Renal cortical epithelial cell (primary cell): ENCODE measurements at places on chromosomes 7 and 10. TPM values are rescaled to one million over a fixed set of nuclear protein-coding genes. Genes with fewer than 3 reads are reported as not detected.

FAM25G gene
- not detected in 2 replicates for total RNA-seq

TMEM130 gene
- 0.60 TPM in 1 of 2 replicates, not detected in the other for total RNA-seq

- no peak for DNase-seq
These were observed 211.2 kb downstream of the JAZF1 start for GRCh38 chr7:27969346-27969745.

DNA sequence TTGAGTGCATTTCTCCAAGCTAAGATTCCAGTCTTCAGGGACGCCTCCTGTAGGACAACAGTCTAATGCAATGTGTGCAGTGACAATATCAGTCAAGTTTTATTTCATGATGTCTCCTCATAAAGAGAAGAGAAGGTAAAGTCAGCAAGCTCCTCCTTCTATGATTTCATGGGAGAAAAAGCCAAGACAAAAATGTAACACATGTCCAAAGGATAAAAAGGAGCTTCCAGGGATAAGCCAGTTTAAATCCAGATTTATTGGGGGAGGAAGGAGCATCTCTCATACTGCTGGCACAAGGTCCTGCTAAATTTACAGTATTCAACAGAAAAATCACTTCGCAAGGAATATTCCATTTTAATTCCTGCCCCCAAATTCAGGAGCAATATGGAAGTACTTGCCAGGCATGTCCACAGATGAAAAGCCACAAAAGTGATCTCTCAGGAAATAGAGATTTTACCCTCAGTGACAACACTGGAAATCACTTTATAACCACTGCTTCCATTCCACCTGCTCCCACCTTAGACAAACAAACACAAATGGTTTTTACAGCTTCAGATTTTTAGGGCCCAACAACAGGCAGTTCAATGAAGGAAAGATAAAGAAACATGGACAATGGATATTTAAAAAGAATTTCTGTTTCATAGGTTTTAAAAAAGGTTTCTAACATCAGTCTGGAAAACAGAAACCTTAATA, 677.5 kb upstream of the C7orf33 start:
- no peak for DNase-seq

DNA sequence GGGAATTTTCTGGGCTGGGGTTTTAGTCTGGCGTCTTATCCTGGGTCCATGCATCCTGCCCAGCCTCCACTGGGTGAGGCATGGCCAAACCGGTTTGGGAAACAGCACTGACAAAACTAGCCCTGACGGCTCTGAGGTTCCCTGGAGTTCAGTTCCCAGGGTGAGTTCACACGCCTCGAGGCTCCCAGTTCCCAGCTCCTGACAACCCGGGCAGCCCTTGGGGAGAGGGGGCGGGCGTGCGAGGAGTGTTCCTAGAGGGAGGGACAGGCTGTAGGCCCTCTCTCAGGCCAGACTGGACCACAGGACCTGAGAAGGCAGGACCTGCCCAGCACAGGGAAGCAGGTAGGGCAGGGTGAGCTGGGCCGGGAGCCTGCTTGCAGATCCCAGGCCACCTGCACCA, 82.3 kb upstream of the PPIF start:
- peak; percentile 56 for DNase-seq

GRCh38 chr7:126210707-126211106, 1042.0 kb downstream of the GRM8 start:
- no peak for DNase-seq

GRCh38 chr7:135186841-135187253, 16.3 kb upstream of the CYREN start:
- DNase-seq, result no peak

GRCh38 chr7:158283016-158283974, 304.3 kb downstream of the PTPRN2 start:
- no peak for DNase-seq

GRCh38 chr7:141649865-141650634, 51.9 kb downstream of the DENND11 start:
- peak; percentile 96 for DNase-seq

DNA sequence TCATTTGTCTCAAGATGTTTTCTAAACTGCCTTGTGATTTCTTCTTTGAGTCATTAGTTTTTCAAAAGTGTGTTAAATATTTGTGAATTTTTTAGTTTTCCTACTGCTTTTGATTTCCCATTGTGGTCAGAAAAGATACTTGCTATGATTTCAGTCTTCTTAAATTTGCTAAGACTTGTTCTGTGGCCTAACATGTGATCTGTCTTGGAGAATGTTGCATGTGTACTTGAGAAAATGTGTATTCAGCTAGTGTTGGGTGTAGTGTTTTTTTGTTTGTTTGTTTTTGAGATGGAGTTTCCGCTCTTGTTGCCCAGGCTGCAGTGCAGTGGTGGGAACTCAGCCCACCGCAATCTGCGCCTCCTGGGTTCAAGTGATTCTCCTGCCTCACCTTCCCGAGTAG, 28.6 kb downstream of the BMPR1A start:
- no peak for DNase-seq

GRCh38 chr7:11120068-11120664, 146.5 kb downstream of the PHF14 start:
- no peak for DNase-seq

DNA sequence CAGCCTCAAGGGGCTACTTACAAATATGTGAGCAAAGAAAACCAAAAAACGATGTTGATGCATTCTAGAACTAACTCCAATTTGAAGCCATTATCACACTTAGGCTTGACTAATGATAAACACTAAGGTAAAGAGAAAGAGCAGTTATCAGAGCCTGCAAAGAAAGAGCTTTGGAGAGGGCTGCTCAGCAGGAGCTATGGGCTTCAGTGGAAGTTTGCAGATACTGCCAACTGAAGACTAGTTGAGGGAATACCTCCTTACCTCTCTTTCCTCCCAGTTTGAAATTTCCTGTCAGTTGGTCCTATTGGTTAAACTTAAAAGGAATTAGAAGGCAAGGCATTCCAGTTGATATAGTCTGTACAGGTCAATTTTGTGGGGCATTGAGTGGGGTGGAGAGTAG, 498.1 kb upstream of the POT1 start:
- DNase-seq, result no peak

DNA sequence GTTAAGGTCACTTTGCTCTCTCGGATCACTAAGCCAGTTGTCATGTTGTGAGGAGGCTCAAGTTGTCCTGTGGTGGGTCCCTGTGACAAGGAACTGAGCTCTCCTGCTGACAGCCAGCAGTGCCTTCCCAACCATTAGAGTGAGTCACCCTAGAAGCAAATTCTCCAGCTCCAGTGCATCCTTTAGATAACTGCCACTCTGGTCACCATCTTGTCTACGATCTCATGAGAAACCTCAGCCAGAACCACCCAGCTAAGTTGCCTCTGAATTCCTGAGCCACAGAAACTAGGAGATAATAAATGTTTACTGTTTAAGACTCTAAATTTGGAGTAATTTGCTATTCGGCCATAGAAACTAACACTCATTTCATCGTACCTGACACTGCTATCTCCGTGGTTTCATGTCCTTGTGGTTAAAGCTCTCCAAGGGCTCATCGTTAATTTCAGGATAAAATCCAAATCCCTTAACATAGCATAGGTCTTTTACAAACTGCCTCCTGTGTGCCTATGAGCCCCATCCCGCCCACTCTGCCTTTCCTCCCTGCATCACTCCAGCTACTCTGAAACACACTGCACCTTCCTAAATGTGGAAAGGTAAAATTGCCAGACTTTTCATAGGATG, 56.5 kb upstream of the WIPF3 start:
- DNase-seq, result no peak

MMD2 gene
- not detected in 2 replicates for total RNA-seq

DNA sequence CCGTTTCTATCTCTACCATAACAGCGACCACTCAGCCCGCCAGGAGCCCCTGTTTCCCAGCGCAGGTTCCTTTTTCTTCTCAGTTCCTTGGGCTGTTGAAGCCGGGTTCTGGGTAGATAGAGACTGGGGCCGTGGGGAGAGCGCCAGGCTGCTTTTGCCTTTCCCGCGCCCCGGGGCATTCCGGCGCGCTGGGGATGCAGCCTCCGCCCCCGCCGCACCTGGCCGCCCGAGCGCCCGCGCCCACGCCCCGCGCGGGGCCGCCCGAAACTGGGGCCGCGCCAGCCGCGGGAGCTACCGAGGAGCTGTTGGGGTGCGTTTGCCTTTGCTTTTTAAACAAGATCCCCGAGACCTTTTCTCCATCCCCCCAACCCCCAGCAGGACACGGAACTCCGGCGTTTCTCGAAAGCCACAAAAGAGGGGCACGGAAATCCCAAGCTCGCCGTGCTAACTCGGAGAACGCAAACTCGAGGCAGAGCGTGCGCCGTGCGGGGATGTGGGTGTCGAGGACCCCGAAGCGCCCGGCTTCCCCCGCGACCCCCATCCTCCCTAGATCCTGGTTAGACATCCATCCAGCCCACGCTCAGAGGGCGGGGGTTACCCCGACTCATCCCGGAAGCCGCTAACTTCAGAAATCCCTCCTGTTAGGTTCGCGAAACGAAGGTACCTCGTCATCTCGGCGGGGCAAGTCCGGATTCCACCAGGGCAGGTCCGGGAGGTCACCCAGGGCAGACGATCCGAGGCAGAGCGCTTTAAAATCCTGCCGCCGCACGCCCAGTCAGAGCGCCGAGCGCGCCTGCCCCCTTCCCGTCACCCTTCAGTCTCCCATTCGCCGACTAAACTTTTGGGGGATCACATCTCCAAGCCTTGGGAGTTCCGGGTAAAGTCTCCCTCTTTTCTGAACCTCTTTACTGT, 1.0 kb downstream of the GRM8 start:
- DNase-seq, result no peak

AUTS2 gene
- total RNA-seq, result 0.52 and 3.2 TPM in 2 replicates

DNA sequence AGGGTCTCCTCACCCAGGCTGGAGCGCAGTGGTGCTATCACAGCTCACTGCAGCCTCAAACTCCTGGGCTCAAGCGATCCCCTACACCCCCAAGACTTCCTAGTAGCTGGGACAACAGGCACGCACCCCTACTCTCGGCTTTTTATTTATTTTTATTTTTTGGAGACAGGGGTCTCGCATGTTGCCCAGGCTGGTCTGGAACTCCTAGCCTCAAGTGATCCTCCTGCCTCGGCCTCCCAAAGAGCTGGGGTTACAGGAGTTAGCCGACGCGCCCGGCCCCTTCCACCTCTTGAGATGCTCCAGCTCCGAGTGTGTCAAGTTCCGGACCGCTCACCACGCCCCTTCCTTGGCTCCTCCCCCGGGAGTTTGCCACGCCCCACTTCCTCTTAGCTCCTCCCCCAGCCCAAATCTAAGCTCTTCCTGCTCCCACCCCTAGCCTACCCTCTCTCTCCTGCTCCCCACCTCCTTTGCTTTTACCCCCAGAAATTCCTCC, 6.3 kb downstream of the NAT16 start:
- DNase-seq, result no peak

CNTNAP2 gene
- total RNA-seq, result 0.25 and 12.9 TPM in 2 replicates

CLRN3 gene
- total RNA-seq, result 0.65 TPM in 1 of 2 replicates, not detected in the other

- no peak for DNase-seq
These were observed 23.3 kb upstream of the RHOBTB1 start for GRCh38 chr10:60967260-60967659.

DNA sequence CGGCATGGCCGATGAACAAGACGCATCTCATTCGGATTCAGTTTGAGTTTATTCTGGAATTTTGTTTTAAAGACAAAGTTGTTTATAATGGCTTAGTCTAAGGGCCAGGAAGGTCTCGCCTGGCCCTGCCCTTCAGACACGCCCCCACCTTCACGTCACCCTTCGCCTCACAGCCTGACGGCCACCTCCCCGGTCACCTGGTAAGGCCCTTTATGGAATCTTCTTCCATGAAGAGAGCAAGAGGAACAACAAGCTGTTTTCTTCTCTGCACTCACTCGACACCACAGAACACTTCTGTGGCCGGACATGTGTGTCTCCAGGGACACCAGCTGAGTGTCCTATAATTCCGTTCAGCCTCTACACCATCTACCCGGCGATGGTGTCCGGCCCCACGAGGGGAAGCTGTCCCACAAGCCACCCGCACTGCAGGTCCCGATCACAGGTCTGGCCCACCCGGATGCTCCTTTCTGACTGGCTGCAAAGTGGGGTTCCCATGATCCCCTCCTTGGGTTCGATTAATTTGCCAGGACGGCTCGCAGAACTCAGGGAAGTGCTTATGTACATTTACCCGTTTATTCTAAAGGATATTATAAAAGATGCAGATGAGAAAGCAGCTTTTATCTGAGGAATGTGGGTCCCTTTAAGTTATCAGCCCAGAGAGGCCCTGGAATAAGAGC, 17.4 kb upstream of the KNDC1 start:
- DNase-seq, result no peak

DNA sequence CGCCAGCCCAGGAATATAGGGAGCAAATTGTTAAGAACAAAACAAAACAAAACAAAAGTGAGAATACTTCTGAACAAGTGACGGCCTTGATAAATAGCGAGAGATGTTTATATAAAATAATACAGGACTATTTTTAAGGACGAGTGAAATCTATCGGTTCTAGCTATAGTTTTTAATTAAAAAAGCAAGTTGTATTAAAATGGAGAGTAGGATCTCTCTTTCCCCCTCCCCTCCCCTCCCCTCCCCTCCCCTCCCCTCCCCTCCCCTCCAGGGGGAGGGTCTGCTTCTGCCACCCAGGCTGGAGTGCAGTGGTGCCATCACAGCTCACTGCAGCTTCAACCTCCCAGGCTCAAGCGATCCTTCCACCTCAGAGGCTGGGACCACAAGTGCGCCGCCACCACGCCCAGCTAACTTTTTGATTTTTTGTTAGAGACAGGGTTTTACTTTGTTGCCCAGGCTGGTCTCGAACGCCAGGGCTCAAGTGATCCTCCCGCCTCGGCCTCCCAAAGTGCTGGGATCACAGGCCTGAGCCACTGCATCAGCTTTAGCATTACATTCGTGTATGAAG, 440 bp upstream of the TCAF1 start:
- DNase-seq, result no peak
